ENCODE measurements at places on chromosomes 6 and 20.

GRCh38 chr6:137087902-137088301 lies 43.1 kb upstream of the IL20RA start:
- DNase-seq, result no peak

DNA sequence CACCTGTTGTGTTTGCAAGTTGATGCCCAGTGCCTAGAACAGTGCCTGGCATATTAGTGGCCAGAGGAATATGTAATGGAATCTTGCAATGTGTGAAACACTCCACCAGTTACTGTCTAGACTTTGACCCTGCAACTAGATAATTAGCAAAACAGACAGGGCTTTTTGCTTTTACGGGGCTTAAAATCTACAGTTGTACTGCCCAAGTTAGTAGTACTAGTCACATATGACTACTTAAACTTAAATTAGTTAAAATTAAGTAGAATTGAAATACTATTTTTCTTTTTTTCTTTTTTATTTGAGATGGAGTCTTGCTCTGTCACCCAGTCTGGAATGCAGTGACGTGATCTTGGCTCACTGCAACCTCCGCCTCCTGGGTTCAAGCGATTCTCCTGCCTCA lies 44.3 kb upstream of the PLCB4 start:
- DNase-seq, result no peak

GRCh38 chr6:140779341-140779740 lies 1353.4 kb upstream of the GJE1 start:
- no peak for DNase-seq

GRCh38 chr6:118984342-118984741 lies 49.4 kb upstream of the MCM9 start:
- no peak for DNase-seq

DNA sequence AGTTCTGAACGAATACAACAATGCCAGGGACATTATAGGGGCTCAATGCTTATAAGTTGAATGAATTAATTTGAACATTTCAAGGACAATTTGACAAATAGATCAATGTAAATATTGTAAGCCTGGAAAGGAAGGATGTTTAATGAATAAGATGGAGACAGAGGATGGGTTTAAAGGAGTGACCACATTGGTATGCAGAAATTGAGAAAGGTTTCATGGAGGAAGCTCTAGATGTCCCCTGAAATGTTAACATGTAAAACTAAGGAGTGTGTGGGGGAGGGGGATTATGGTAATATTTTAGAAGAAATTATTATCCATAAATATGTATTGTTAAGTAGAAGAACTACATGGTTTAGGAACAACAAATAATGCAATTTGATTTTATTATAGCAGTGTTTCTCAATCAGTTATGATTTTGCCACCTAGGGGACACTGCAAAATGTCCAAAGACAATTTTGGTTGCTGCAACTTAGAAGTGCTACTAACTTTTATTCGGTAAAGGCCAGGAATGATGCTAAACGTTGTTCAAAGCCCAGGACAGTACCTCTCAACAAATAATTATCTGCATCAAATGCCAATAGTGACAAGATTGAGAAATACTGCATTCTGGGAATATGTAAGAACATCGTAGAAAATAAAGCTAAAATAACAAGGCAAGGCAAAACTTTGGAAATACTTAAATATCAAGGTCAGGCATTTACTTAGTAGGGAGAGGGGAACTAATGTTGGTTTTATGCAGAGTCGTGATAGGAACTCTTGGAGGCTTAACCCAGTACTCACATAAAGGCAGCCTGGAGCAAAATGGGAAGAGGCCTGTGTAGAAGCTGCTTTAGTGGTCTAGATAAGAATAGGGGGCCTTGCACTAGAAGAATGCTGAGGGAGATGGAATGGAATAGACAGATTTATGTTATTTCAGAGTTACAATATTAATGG lies 686.9 kb upstream of the CITED2 start:
- DNase-seq, result no peak

GRCh38 chr20:49685809-49686208 lies 27.9 kb downstream of the B4GALT5 start:
- no peak for DNase-seq

DNA sequence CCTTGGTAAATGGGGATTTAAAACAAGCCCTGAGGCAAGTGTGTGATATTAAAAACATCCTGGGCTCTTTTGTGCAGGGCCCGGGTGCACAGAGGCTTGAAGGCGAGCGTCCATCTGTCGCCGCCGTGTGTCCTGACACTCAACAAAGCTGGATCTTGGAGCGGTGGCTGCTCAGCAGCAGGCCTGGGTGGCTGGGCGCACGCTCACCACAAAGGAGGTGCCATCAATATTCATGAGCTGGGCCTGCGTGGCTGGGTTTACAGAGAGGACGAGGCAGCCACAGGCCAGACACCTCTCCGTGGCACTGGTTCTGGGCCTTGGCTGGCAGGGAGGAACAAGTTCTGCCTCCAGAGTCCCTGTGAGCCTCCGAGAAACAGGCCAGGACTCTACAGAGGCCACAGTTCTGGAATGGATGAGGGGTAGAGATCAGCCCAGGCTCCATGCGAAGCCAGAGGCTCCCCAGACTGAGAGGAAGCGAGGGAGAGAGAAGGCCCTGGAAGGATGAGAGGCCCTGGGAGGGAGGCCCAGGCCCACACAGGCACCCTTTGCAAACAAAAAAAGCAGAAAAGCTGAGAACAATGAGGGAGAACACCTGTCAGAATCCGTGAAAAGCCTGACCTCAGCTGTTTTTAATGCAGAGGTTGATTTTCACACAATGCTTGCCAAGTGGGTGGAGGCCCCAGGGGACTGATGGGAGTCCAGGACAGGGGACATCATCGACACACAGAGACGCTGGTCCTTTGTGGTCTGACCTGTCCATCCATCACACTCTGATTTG lies 21.9 kb downstream of the BHLHE23 start:
- no peak for DNase-seq

GRCh38 chr6:22318404-22318803 lies 21.6 kb upstream of the PRL start:
- DNase-seq, result no peak

DNA sequence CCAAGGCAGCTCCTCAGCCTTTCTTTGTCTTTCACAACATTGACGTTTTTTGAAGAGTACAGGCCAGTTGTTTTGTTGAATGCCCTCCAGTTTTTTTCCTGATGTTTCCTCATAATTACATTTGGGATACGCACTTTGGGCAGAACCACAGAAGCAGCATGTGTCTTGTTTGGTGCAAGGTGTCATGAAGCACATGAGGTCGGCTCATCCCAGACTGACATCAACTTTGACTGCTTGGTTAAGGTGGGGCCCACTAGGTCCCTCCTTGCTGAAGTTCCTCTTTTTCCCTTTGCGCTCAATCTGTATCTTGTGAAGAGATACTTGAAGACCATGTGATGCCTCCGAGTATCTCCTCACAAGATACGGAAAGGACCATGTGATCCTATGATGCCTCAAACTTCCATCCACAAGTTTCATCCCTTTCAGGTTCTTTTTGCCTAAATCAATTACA lies 10.5 kb downstream of the SNAI1 start:
- DNase-seq, result no peak

DNA sequence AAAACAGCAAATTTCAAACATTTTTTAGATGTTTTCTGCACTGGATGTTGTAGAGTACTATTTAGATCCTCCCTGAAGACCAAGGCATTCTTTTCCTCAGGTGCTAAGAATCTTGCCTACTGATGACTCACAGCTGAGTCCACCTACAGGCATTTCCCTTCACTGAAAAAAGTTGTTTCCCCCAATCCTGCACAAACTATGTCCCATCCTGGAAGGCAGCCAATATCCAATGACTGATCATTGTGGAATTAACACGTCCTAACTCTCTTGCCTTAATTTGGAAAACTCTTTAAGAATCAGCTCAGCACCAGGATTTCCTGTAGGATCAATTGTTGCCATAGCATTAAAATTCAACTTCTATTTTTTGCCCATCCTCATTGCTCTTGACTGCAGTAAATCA lies 268.4 kb upstream of the IRAK1BP1 start:
- DNase-seq, result no peak

GRCh38 chr6:25363427-25363826 lies 84.3 kb downstream of the CARMIL1 start:
- DNase-seq, result no peak

DNA sequence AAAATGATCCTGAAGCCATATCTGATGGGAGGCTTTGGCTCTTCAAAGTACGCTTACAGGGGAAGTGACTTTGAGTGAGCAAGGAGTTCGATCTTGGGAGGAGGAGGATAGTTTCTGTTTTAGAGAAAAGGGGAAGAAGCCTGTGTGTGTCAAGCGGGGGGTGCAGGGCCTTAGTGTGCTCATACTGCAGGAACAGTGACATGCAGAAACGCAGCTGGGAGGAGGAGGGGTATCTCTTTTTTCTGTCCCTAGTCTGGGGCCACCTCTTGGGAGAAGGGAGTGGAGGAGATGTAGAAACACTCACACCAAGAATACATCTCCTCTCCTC lies 19.8 kb downstream of the SIRPD start:
- DNase-seq, result no peak

- DNase-seq, result no peak
Observed at GRCh38 chr20:50583442-50584150, 73.4 kb downstream of the PTPN1 start.

DNA sequence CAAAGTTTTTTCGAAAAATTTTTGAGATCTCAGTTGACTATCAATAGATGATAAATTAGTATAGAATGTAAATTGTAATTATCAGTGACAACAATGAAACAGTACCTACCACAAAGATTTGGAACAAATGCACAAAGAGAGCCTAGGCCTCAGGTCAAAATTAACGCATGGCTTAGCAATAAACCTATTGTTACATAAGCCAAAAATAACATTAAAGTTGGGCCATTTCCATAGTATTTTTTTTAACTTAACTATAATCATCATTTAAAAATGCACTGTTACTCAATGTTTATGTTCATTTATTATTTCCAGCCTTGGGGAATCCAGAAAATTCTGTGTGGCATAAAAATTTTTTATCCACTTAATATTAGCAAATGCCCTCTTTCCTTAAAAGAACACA lies 117.0 kb downstream of the EPB41L2 start:
- DNase-seq, result no peak

DNA sequence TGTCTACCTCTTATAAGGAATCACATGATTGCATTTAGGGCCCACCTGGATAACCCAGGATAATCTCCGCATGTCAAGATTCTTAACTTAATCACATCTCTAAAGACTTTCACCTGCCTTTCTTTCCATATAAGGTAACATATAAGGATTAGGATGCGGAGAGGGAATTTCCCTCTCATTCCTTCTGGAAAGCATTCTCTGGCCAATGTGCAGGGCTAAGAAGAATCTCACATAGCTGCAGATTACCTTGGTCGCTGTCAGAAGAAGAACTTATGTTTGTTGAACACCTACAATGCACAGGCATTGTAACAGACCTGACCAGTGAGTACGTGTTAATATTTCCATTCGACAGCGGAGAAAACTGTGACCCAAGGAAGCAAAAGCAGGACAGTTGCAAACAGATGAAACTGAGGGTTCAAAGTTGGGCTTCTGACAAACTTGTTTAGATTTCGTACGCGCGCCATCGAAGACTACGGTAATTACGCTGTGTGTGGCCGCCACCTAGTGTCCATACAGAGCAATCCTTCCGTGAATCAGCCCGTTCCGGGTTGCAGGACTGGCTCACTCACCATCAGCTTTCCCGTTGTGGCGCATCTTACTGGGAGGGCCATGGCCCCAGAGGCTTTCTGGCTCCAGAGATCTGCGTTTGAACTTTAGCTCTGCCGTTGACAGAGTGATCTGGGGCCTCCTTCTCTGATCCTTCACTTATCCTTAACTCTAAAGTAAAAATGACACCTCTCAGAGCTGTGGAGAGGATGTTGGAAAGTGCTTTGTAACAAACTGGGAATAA lies 9.5 kb downstream of the C20orf202 start:
- peak; percentile 67 for DNase-seq

DNA sequence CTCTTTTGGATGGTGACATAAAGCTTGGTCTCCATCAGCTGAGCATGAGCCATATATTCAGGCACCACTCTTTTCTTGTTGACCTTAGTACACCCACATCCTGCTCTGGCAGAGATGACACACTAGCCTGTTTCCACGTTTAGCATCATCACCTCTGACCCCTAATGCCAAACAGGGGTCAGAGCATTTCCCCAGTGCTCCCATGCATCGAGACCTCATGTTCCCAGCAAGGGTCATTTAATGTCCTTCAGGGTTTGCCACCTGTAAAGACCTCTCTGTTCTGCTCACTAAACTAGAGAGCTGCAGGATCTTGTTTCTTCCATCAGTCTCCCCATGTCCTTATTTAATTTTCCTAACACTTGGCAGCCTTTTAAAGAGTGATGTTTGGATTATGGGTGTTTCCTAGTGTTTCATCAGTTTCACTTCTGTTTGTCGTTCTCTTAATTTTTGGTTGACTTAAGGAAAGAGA lies 97.5 kb downstream of the AIG1 start:
- DNase-seq, result no peak

GRCh38 chr6:119340796-119341487 lies 8.6 kb downstream of the MAN1A1 start:
- no peak for DNase-seq

- DNase-seq, result no peak
Observed at GRCh38 chr6:113690281-113691259, 166.6 kb upstream of the MARCKS start.

DNA sequence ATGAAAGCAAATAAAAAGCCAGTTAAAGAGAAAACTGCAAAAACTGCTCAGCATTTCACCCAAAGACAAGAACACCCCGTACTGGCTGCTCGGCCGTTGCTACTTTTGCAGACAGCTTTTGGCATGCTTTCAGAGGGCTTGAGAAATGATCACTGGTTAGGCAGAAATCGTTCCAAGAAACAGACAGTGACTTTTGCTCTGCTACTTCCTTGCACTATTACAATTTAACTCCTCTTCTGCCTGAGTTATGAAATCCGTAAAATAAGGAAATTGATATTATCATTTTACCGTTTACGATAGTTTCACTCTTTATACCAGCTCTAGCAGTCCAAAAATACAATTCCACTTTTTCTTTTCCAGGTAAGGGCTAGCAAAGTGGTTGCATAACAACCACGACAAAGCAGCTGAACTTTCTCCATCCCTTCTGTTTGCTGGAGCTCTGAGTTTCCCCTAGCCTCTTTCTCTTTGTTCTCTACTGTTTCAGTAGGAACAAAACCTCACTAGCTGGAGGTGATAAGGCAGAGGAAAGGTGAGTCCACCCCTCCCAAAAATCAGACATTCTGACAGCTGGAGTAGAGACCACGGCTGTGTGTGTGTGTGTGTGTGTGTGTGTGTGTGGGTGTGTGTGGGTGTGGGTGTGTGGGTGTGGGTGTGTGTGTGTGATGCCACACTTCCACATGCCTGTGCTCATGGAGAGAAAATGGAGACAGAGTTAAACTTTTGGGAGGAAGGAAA lies 191.8 kb upstream of the RREB1 start:
- DNase-seq, result no peak

GRCh38 chr20:57095426-57095825 lies 171.0 kb downstream of the BMP7 start:
- no peak for DNase-seq

- DNase-seq, result no peak
Observed at GRCh38 chr6:30612213-30612612, 4.8 kb downstream of the PPP1R10 start.

- DNase-seq, result no peak
Observed at GRCh38 chr20:38181207-38181801, 16.2 kb upstream of the TGM2 start.

DNA sequence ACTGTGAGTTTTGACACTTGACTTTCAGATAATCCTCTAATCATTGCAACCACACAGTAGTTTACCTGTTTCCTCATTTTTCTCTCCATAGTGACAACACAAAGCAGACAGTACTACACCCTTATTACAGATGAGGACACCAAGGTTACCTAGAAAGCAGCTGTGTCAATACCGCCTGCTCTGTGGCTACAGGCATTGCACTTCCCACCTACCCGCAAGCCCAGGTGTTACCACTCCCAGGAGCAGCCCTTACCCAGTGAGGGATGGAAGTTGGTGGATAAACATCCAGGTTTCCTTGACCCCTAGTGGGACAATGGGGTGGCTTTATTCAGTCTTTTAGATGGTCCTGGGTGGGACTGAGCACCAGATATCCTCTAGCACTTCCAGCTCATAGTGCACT lies 503.6 kb downstream of the PTPRT start:
- no peak for DNase-seq
